ENCODE measurements at places on chromosomes 5 and 9.

DNA sequence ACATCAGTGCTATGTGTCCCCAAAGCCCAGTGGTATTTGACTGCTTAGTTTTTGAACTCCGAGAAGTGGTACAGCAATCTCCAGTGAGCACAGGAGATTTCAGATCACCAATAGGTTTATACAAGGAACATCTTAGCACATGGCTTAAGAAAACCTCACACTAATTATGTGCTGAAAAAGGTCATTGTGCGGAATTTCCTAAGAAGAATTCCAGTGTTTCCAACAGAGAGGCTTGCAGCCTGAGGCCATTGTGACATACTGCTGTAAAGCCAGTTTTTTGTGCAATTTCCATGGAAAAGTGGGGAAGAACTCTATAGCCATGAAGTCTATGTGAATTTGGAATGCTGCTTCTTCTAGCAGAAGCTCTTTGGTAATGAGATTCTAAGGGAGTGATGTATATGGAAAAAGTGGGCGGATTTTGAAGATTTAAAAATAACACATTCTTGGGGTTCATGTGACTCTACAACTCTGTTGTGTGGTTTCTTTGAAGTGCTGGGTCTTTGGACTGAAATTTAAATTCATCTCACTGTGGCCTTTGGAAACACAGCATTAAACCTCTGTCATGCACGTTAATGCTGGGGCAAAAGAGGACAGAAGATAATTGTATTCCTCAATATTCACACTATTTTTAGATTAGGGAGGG lies 110.5 kb upstream of the CD180 start:
- DNase-seq, result peak; percentile 59

GRCh38 chr5:77209495-77210090 lies 887 bp upstream of the PDE8B start:
- no peak for DNase-seq

- DNase-seq, result no peak
These were observed 24.5 kb downstream of the ADAMTS12 start for GRCh38 chr5:33867241-33867640.

GRCh38 chr5:143992496-143992895 lies 178.0 kb downstream of the YIPF5 start:
- DNase-seq, result no peak

DNA sequence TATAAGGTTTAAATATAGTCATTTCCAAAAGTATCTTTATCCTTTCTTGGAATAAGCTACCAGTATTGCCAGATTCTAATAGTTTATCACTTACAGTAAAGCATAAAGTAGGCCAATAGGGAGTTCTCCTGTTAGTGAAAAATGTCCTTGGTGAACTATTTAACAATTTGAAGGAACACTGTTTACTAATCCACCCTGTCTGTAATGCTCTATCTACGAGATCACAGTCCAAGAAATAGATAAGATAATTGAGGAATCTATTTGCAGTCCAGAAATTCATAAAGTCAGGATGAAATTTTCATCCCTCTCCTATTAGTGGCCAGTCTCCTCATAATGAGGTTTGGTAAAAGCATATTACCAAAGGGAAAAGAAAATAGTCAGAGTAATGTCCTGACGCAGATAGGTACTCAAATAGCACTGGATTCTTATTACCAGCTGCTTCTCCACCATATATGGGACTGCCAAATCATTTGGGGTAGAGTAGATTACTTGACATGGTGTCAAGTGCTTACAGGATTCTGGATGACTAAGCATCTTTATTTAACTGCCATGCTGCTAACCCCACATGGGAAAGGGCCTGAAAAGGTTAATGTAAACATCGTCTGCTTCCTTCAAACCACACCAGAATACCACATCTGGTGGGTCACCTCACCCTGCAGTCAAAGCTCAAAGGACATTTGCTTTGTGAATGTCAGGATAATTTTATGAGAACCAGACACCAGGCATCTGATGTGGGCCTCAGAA lies 808.1 kb downstream of the EFNA5 start:
- DNase-seq, result no peak

- DNase-seq, result no peak
These were observed 452.8 kb downstream of the ENC1 start for GRCh38 chr5:74187757-74188156.
